ENCODE measurements at places on chromosomes 13 and 19.

- no peak for DNase-seq
Observed at GRCh38 chr13:19382111-19382510, 179.2 kb downstream of the TPTE2 start.

DNA sequence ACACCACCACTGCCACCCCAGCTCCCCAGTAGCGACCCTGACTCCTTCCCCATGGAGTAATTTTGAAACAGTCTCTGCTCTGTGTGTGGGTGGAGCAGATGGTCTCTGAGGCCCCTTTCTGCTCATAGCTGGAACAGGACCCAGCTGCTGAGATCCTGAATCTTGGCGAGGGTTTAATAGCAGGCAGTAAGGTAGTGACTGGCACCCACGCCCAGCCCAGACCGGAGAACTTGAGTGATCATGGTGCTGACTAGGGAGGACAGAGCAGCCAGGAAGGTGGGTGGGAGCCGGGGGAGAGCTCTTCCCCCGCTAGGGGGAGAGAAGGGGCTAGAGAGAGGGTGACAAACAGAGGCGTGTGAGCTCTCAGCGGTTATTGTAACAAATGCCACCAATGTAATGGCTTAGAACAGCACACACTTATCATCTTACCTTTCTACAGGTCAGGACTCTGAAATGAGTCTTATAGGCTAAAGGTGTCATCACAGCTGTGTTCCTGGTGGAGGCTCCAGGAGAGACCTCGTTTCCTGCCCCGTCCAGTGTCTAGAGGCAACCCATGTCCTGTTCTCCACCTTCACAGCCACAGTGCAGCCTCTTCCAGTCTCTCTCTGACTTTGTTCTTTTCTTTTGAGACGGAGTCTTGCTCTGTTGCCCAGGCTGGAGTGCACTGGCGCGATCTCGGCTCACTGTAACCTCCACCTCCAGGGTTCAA is 7.2 kb upstream of the ACER1 start:
- DNase-seq: no peak

DNA sequence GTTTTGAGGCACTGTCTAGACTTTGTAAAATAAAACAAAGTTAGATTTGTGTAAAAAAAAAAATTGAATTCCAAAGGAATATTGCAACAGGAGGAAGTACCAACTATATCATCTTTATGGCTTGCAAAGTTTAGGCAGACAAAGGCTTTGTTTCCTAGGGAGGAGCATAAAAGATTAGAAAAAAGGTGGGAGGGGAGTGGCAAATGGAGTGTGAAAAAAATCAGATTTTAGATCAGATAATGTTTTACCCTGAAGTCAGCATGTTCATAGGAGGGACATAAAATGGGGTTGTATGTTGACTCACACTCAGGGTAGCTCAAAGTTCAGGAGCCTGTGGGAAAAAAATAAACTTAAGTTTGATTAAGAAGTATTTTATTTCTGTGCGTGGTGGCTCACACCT is 3.7 kb downstream of the ZNF85 start:
- no peak for DNase-seq

GRCh38 chr19:39566064-39566463 is 26.1 kb upstream of the EID2 start:
- DNase-seq: no peak

DNA sequence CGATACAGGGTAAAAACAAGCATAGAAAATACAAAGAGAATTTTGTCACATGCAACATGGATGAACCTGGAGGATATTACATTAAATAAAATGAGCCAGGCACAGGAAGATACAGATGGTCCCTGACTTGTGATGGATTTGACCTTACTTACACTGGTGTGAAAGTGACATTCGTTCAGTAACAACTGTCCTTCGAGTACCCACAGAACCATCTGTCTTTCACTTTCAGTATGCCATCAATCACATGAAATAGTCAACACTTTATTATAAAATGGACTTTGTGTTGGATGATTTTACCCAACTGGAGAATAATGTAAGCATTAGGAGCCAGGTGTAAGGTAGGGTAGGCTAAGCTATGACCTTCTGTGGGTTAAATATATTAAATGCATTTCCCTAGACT is 51.5 kb downstream of the ZNF787 start:
- no peak for DNase-seq

DNA sequence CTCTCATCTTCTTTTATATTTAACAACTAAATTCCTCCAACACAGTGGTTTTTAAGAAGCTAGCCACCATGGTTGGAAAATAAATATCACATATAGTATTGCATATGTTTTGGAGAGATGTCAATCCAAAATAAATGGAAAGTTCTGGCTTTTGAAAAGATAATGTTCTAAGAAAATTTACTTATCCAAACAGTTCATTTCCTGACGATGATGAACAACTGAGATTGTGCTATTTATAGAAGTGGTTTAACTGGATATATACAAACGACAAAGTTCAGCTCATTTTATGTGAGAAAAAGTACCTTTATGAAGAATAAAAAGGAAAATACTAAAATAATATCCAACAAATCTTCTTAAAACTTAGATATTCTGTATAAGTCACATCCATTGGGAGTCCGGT is 174.7 kb downstream of the MZT1 start:
- no peak for DNase-seq

GRCh38 chr13:111326621-111326965 is 6.2 kb downstream of the TEX29 start:
- DNase-seq: no peak

DNA sequence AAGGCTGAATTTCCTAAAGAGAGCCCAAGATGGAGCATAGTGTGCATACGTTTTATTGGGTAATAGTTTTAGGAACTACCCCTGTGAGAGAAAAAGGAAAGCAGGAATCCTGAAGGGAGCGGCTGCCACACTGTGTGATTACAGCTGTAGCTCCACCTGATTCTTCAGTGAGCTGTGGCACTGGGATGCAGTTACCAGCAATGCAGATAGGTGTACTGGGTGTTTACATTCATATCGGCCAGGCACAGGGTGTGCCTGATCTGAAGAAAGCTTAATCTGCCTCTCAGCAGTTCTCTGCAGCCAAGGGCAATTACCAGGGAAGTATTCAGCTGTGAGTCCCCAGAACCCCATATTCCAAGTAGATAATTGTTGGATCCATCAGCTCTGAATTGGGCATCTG is 1541.8 kb downstream of the EFNB2 start:
- DNase-seq: no peak

- no peak for DNase-seq
Observed at GRCh38 chr13:109224033-109224432, 562.4 kb downstream of the IRS2 start.

DNA sequence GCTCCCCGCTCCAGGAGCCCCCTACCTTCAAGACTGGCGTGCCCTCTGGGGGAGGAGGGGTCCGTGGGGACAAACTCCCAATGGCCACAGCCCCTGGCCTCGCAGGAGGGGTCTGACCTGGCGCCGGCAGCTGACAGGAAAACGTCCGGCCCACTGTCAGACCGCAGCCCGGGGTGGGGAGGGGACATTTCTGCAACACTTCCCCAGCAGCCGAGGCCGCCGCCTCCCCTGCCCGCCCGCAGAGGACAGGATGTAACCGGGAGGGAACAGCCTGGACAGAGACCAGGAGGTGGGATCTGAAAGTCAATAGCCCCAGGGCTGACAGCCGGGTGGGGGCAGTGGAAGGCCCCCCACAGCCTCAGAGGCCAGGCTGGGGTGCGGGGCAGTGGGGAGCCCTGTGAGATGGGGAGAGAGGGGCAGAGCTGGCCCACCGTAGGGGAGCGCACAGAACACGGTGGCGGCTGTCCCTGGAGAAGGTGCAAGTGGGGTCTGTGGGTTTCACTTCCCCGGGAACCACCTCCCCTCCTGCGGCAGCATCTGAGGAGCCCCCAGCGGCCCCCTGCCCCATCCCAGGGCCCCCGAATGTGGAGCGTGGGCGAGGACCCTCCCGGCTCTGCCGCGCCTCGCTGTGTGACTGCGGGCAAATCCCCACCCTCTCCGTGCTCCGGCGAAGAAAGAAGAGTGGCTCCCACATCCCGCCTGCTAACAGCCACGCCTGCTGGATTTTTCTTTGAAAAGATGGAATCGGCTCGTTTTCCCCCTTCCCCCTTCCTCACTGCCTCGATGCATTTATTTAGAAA is at the start of gene PEAK3:
PEAK3 (minus strand) TSS at position 114 of the 800 bp plus-strand sequence. CDS start 1,244 bp downstream, outside the sequence.
- DNase-seq: no peak

- no peak for DNase-seq
Observed at GRCh38 chr13:31627097-31627845, 112.1 kb upstream of the RXFP2 start.

GRCh38 chr19:40831502-40832430 is 18.5 kb downstream of the CYP2A6 start:
- DNase-seq: no peak

GRCh38 chr19:42323852-42324654 is 1.4 kb upstream of the MEGF8 start:
- DNase-seq: no peak

DNA sequence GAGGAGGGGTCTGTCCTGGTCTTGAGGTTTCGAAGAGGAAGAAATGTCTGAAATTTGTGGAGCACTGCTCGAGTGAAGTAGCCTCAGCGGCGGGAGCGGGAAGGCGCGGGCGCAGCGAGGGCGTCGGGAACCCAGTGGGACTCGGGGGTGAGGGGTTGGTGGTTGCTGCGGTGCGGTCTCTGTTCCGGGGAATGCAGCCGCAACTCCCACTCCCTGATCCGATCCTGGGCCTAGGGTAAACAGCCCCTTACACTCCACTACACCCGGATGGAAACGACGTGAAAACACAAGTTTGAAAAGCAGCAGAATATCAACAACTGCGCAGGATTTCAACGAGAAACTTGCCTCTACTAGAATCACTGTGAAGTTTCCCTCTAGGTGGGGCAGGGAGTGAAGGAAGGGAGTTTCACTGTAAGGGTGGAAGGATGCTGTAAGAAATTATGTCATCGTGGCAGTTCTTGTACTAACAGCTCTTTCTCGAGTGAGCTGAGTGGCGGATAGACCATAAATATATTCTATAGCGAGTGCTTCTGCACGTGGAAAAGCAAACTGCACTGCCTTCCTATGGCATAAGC is 2.0 kb upstream of the KLF12 start:
- DNase-seq: no peak

- no peak for DNase-seq
Observed at GRCh38 chr19:50358483-50359327, 6.7 kb downstream of the NAPSA start.

GRCh38 chr13:51873837-51874236 is 12.1 kb downstream of the CCDC70 start:
- DNase-seq: no peak

DNA sequence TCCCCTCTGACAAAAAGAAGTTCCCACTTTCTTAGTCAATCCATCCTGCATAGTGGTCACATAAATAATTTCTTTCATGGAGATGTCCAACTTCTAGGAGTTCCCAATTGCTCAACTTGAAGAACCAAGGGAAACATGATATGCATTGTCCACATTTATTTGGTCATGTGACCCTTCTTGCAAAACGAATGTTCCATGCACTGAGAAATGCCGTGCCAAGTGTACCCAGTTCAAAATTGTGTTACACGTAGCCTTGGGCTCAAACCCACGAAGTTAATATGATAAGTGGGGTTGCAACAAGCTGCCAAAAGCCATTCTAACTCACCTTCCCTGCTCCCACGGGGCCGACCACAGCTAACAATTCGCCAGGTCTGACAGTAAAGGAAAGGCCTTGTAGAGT is 113.1 kb downstream of the ABCC4 start:
- DNase-seq: no peak

DNA sequence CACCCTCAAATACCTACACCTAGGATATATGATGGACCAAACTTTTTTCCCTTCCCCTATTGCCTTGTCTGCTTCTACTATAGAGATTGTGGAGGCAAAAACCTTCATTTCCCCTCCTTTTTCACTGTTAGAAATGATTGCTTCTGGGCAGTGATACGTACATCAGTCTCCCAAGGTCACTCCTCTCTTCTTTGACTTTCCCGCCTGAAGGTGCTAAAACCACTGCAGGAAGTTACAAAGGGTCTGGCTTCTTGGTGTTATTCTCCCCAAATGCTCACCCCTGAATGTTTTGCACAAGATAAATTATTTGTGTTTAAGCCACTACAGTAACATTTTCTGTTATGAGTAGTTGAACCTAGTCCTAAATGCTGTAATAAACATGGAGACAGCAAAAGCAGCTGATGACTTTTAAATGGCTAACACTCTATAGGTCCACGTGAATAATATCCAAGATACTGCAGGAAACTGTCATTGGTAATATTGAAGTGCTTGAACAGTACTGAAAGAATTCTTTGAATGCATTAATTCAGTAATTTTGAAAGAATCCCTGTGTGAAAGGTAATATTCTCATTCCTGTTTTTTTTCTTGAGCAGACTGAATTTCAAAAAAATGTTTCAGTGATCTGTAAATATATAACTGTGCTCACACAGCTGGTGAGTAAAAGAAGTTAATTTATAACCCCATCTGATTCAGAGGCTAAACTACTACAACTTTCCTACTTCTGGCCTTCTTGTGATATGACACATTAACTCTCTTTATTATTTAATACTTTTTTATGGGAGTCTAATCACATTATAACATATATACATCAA is 865.1 kb downstream of the EFNB2 start:
- DNase-seq: no peak

- no peak for DNase-seq
Observed at GRCh38 chr19:29587518-29587986, 18.5 kb upstream of the POP4 start.

Measured in NCI-H1694 (cell line).